ENCODE measurements at places on chromosomes 1 and 21.
A peak's percentile ranks its signal among the peaks of the same experiment; 100 is the strongest.

- DNase-seq = no peak
Measured at GRCh38 chr21:41169701-41170100, 1.7 kb downstream of the BACE2 start.

- no peak for DNase-seq
Measured at GRCh38 chr1:145953861-145954260, 4.0 kb downstream of the LIX1L start.

GRCh38 chr1:93662481-93663207, 19.0 kb downstream of the BCAR3 start:
- DNase-seq = no peak

GRCh38 chr1:156892190-156893047, 1.1 kb upstream of the PEAR1 start:
- peak; percentile 91 for DNase-seq

- DNase-seq = no peak
Measured at GRCh38 chr1:147826259-147826658, 65.9 kb upstream of the GJA5 start.

- peak; percentile 87 for DNase-seq
Measured at GRCh38 chr1:154479764-154480421, 22.1 kb upstream of the TDRD10 start.

GRCh38 chr1:94033849-94034248, 87.1 kb downstream of the ABCA4 start:
- DNase-seq = no peak

DNA sequence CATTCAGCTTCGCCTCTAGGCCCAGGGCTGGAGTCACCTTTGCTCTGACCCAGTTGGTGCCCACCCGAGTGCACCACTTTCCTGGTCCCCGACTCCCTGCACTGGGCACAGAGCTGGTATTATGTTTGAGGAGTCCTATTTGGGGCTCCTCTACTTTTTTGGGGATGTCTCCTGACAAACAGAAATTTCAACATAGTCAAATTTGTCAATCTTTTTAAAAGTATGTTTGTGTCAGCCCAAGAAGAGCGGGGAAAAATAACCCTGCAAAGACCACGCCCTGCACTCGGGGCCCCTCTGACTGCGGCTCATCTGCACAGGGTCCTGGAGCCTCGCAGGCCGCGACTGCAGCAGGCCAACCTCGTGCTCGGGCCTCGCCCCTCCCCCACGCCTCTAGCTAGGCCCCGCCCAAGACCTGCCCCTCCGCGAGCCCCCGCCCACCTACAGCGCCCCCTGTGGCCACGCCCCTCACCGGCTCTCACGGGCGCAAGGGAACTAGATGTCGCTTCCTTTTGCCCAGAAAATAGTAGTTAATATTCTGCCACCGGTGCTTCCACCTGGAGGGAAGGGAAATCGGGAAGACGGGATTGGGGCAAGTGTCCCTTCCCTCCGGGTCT, 11.4 kb downstream of the FAM229A start:
- peak; percentile 81 for DNase-seq

DNA sequence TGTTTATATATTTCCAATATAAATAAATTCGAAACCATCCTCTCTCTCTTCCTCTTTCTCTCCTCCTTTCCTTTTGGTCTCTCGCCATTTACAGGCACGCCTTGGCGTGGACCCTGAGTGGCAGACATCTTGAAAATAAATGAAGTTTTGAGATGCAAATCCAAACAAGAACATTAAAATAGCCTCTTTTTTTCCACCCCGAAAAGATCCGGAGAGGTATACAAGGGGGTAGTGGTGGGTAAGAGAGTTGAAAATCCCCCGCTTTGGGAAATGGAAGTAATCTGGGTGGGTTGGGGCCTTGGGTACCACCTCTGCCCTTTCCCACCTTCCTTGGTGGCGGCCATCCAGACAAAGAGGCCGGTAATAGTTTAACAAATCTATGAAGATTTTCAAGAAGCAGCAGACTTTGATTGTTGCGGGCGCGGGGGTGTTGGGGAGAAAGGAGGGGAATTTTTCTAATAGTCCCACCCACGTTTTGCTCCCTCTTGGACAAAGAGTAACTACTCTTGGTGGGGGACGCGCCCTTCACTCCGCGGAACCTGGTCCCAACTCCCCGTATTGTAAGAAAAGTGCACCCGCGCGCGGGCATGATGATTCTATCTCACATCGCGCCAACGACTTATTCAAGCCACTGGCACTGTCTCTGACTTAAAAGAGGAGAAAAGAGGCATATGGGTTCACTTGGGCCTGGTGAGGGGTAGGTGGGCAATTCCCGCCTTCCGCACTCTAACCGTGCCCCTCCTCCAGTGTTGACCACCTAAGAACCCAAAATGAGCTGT, 4.0 kb upstream of the FOXD3 start:
- DNase-seq = no peak

DNA sequence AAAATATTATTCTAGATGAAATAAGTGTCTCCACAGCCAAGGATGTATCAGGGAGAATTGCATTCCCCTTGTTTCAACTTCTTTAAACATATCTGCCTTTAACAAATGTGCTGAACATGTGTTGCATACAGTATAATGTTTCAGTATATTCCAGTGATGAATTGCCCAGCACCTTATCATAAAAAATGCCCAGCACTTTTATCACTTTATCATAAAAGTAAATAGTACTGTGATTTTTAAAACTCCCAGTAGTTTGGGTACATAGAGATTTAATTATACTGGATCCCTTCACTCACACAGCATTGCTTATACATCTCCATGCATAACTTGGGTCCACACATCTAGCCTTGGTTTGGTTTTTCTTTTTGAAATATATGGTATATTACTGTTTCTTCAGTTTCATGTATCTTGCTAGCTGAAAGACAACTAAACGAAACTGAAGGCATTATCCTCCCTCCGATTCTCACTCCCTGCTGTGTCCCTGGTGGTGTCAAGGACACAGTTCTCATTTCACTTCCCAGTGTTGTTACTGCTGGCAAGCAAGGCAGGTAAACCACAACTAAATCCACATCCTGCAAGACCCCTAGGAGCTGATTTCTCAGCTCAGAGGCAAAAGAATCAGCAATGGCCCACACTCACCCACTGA, 118.2 kb upstream of the SLC44A3 start:
- no peak for DNase-seq

DNA sequence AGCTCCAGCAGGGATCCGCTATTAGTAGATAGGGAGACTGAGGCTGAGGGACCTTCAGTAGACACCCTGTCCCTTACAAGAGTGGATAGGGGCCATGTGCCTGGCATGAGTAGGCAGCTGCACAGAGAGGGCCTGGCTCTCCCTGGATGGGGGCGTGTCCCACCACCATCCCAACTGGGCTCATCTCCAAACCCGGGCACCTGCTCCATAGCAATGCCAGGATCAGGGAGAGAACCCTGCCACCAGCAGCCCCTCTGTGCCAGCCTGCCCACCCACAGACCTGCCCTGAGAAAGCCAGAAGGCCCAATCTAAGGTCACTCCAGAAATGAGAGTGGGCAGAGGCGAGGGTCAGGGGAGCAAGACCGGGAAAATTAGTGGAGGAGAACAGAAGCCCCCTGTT, 121.3 kb downstream of the GRIK3 start:
- no peak for DNase-seq

GRCh38 chr1:156407344-156407743, 38.3 kb downstream of the RHBG start:
- DNase-seq = no peak

GRCh38 chr1:20787029-20787839, at the start of gene HP1BP3:
Gene HP1BP3, minus strand, starts transcription at chr1:20787307. Its CDS starts 6,867 bp downstream, at chr1:20780440.
- peak; percentile 83 for DNase-seq

GRCh38 chr21:40408561-40408960, 438.4 kb downstream of the DSCAM start:
- no peak for DNase-seq

DNA sequence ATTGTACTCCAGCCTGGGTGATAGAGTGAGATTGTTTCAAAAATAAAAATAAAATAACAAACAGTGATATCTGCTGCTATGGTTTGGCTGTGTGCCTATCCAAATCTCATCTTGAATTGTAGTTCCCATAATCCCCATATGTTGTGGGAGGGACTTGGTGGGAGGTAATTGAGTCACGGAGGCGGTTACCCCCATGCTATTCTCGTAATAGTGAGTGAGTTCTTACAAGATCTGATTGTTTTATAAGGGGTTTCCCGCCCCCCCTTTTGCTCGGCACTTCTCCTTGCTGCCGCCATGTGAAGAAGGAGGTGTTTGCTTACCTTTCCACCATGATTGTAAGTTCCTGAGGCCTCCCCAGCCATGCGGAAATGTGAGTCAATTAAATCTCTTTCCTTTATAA, 47.8 kb downstream of the ACTL8 start:
- no peak for DNase-seq

DNA sequence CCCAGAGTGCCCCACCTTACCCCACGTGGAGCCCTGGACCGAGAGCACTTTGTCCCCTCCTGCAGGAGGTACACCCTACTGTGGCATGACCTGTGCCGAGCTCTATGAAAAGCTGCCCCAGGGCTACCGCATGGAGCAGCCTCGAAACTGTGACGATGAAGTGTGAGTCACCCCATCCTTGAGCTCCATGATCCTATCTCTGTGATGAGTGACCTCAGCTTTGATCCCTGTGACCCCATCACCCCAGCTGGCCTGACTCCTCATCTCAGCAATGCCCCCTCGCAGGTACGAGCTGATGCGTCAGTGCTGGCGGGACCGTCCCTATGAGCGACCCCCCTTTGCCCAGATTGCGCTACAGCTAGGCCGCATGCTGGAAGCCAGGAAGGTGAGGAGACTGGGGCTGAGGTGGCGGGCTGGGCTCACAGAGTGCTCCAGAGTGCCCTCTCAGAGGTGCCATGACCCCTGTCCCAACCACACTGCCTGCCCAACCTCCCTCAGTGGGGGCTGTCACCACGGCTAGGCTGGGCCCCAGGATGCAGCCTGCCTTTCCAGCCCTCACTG, 16.2 kb upstream of the MPL start:
- DNase-seq = no peak

GRCh38 chr1:173862769-173863223, 5.0 kb downstream of the GAS5 start:
- peak; percentile 67 for DNase-seq

GRCh38 chr1:221706191-221706590, 35.7 kb downstream of the DUSP10 start:
- DNase-seq = no peak

DNA sequence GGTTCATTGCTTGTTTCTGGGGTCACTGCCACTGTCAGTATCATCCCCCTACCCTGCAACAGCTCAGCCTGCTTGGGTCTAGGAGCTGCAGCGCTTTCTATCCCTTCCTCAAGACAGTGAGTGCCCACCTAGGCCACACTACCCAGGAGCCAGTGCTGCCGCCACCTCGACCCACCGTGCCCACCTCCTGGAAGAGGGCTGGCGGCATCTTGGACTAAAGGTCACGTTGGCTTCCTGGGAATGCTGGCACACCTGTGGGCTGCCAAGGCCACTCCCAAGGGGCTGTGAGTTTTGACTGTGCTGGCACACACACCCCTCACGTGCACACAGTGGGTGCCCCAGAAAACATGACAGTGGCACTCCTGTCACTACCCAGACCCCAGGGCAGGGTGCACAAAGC, 22.1 kb downstream of the CRYAA start:
- DNase-seq = no peak

DNA sequence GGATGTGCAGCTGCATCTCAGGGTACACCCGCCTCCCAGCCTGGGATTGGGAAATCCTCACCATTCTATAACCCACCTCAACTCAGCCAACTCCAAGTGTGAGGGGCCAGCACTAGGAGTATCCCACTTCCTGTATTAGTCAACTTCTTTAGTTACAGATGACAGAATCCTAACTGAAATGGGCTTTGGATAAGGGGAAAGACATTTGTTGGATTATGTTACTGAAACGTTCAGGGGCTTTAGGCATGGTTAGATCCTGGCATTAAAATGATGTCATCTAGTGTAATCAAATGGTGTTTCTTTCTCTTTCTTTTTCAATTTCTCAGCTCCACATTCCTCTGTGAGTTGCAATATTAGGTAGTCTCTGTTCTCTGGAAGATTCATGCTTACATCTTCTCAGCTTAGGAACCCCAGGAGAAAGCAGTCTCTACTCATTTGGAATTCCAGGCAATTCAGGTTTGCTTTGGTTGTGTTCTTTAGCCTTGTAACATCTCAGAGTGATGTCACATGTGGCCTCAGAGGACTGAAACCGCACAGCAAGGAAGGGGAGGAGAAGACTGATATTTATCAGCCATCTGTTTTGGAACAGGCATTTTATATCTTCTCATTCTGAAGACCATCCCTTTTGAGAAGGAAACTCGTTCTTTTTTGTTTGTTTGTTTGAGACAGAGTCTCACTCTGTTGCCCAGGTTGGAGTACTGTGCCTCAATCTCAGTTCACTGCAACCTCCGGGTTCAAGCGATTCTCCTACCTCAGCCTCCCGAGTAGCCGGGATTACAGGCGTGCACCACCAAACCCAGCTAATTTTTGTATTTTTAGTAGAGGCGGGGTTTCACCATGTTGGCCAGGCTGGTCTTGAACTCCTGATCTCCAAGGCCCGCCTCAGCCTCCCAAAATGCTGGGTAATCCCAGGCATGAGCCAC, 18.9 kb upstream of the TMEM54 start:
- DNase-seq = no peak

GRCh38 chr21:44063151-44063912, 43.9 kb upstream of the PWP2 start:
- no peak for DNase-seq

- DNase-seq = no peak
Measured at GRCh38 chr1:62712336-62713243, 24.4 kb upstream of the DOCK7 start.

DNA sequence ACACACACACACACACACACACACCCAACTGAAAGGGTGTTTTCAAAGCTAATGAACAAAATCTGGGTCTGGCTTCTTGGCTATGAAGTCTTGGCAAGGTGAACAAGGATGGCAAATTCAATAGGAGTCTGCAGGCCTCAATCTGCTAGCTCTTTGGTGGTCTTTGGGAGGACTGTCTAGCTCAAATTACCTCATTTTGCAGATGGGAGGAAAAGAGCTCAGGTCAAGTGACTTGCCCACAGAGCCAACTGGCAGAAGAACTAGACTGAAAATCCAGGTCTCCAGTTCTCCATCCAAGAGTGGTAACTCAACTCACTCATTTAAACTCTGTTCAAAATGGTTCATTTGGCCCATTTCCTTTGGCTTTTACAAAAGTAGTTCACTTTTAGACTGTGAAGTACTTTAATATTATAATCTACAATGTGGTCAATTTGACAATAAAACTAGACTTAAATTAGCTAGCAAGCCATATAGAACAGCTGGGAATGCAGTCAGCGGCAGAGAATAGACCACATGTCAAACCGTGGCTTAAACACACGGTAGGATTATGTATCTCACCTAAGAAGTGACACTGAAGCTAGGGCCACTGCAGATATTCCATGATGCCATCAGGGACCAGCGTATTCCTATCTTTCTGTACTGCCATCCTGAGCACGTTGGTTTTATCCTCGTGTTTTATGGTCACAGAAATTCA, 112.9 kb downstream of the APP start:
- no peak for DNase-seq

- DNase-seq = no peak
Measured at GRCh38 chr1:222926566-222926965, 111.7 kb downstream of the DISP1 start.

DNA sequence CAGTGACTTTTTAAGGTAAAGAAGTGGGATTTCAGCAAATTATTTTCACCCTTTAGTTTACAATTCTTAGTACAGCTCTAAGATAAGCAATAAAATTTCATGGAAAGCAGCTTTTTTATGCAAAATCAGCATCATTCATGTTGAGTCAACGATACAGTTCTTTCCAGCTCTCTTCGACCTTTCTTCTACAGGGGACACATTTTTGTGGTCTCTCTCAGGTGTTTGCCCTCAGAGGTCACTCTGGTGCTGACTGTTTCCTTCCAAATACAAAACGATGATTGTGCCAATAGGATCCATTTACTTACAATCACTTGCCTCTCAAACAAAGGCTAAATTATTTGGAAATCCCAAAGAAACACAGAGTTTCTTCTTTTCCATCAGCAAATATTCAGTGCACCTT, 51.0 kb downstream of the PSMG1 start:
- DNase-seq = no peak

Measured in activated CD4-positive, alpha-beta T cell treated with anti-CD3 and anti-CD28 coated beads, Interleukin-2, Interleukin-6, amounts not matched to agents 100 ng/mL and 50 ng/mL, durations not matched to agents 16 hours and 8 hours (primary cell).